ENCODE measurements at places on chromosomes 13 and 19. TPM values are rescaled to one million over a fixed set of nuclear protein-coding genes. Genes with fewer than 3 reads are reported as not detected.

Gene APOE
- 528 TPM for polyA plus RNA-seq

Gene ZNF836
- polyA plus RNA-seq, result 18.9 TPM

Gene OLFM4
- 0.54 TPM for polyA plus RNA-seq

Gene NAXD
- polyA plus RNA-seq, result 41.8 TPM

Gene ZNF878
- 2.4 TPM for polyA plus RNA-seq

Gene CELF5
- polyA plus RNA-seq, result 1.1 TPM

Gene NALCN
- 1.3 TPM for polyA plus RNA-seq

Gene ZNF541
- 0.20 TPM for polyA plus RNA-seq

Gene SLITRK5
- 1.8 TPM for polyA plus RNA-seq

Gene ZNF880
- 20.1 TPM for polyA plus RNA-seq

Gene ACER1
- 0.12 TPM for polyA plus RNA-seq

Gene RFPL4AL1
- not detected for polyA plus RNA-seq

Gene IGFL2
- polyA plus RNA-seq, result 0.18 TPM

Gene CYP4F8
- polyA plus RNA-seq, result not detected

Gene PRMT1
- 241 TPM for polyA plus RNA-seq

Gene FFAR2
- polyA plus RNA-seq, result 0.19 TPM

Gene PAK4
- polyA plus RNA-seq, result 73.6 TPM

Gene DKKL1
- polyA plus RNA-seq, result 5.8 TPM

Gene FPR3
- polyA plus RNA-seq, result 0.23 TPM

Gene NANOS3
- 1.6 TPM for polyA plus RNA-seq

Gene IGSF23
- 2.0 TPM for polyA plus RNA-seq

Gene ATP4B
- 0.27 TPM for polyA plus RNA-seq

Gene MBD3L2
- polyA plus RNA-seq, result not detected

Gene ZNF560
- polyA plus RNA-seq, result 0.83 TPM

Gene ICAM4
- polyA plus RNA-seq, result 0.62 TPM

Gene SIGLEC14
- polyA plus RNA-seq, result 0.54 TPM

Gene SPACA4
- polyA plus RNA-seq, result 0.23 TPM

Gene MYO16
- polyA plus RNA-seq, result 0.54 TPM

Gene FUT1
- 4.4 TPM for polyA plus RNA-seq

Gene RNF17
- polyA plus RNA-seq, result not detected

Gene NOP53
- 370 TPM for polyA plus RNA-seq

Gene LMTK3
- polyA plus RNA-seq, result 3.7 TPM

Gene GPR4
- 3.8 TPM for polyA plus RNA-seq

Gene ZFR2
- polyA plus RNA-seq, result 3.4 TPM

Gene LIN7B
- polyA plus RNA-seq, result 10.1 TPM

Gene SLITRK1
- 0.13 TPM for polyA plus RNA-seq

Gene IRF2BP1
- 20.3 TPM for polyA plus RNA-seq

Gene GIPR
- 0.52 TPM for polyA plus RNA-seq

Gene CCDC70
- polyA plus RNA-seq, result not detected

Gene FCGBP
- polyA plus RNA-seq, result 8.8 TPM

Gene GPX4
- 246 TPM for polyA plus RNA-seq

Gene CEACAM4
- polyA plus RNA-seq, result not detected

Gene ZNF763
- 6.4 TPM for polyA plus RNA-seq

Gene SCN1B
- polyA plus RNA-seq, result 1.5 TPM

Gene SRRM5
- polyA plus RNA-seq, result 2.5 TPM

Gene SERTAD3
- polyA plus RNA-seq, result 38.3 TPM

Gene ONECUT3
- 0.05 TPM for polyA plus RNA-seq

Gene ZNF90
- polyA plus RNA-seq, result 11.2 TPM

Gene LRRC8E
- polyA plus RNA-seq, result 3.9 TPM

Gene BLOC1S3
- polyA plus RNA-seq, result 9.1 TPM

Gene VMAC
- polyA plus RNA-seq, result 10.8 TPM

Gene KISS1R
- polyA plus RNA-seq, result 0.94 TPM

Gene PGLYRP1
- 0.78 TPM for polyA plus RNA-seq

Gene CYP2A6
- 0.14 TPM for polyA plus RNA-seq

Gene PGLYRP2
- not detected for polyA plus RNA-seq

Gene FAM83E
- 2.0 TPM for polyA plus RNA-seq

Data from renal pelvis (tissue), 12 donors.